ENCODE measurements at places on chromosomes 13 and 19.

DNA sequence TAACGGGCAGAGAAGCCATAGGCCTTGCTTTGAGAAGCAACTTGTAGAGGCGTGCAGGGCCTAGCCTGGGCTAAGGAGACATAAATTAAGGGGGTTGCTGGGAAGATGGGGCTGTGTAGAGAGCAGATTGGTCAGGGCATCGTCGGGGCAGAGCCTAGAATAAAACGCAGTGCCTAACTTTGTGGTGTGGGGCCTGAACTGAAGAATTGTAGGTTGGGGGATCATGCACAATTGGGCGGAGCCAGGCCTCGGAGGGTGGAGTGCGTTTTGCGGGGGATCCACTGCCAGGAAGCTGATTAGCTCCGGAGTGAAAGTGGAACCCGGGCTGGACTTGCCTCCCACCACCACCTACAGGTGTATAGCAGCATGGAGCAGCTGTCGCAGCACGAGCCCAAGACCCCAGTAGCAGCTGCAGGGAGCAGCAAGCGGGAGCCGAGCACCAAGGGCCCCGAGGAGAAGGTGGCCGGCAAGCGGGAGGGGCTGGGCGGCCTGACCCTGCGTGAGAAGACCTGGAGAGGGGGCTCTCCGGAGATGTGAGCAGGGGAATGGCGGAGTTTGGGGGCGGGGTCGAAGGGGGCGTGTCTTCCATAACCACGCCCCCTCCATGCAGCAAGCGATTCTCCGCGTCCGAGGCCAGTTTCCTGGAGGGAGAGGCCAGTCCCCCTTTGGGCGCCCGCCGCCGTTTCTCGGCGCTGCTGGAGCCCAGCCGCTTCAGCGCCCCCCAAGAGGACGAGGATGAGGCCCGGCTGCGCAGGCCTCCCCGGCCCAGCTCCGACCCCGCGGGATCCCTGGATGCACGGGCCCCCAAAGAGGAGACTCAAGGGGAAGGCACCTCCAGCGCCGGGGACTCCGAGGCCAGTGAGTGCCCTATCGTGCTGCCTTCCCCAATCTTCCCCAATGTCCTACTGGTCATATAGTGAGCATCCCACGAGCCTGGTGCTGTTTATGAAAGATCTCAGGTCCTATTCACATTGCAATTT, 13.8 kb downstream of the DNASE2 start:
- no peak for DNase-seq

DNA sequence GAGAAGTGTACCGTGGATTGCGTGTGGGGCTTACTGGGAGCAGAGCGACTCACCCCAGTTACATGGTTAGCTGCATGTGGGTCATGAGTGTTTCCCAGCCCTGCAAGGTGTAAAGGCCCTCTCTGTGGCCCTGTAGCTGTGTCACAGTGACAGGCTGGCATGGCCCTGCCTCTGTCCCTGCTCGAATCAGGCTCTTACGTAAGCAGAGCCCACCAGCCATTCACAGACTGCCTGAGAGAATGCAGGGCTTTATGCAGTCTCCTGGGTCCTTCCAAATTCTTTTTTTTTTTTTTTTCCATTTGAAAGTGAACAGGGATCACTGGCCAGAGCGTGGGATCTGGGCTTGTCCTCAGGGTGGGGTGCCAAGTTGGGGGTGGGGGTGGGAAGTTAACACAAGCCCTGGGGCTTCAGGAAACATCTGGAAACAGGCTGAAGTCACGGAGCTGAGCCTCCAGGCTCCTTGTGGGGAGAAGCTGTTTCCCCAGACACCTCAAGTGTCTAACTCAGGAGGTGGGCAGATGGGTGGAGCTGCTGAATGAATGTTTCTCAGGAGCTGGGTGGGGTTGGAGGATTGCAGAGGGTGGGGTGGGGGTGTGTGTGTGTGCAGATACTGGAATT, 13.4 kb downstream of the TECR start:
- DNase-seq, result no peak

GRCh38 chr19:2542341-2543069, 66.6 kb downstream of the GADD45B start:
- no peak for DNase-seq

DNA sequence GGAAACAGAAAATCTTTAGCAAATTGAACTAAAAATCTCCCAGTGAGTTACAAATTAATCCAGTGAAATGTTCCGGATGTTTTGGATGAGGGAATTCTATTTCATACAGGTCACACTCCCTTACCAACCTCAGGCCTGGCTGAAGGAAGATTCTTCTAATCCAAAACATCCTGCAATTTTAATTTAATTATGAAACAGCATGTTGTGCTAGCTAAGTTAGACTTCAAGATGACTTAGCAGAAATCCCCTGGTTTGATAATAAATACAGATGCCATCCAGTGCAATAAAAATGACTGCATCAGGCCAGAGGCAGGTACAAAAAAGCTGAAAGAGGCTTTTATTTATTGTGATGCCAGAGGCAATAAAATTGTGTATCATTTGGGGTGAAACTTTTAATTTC, 96.7 kb upstream of the CLDN10 start:
- DNase-seq, result no peak

DNA sequence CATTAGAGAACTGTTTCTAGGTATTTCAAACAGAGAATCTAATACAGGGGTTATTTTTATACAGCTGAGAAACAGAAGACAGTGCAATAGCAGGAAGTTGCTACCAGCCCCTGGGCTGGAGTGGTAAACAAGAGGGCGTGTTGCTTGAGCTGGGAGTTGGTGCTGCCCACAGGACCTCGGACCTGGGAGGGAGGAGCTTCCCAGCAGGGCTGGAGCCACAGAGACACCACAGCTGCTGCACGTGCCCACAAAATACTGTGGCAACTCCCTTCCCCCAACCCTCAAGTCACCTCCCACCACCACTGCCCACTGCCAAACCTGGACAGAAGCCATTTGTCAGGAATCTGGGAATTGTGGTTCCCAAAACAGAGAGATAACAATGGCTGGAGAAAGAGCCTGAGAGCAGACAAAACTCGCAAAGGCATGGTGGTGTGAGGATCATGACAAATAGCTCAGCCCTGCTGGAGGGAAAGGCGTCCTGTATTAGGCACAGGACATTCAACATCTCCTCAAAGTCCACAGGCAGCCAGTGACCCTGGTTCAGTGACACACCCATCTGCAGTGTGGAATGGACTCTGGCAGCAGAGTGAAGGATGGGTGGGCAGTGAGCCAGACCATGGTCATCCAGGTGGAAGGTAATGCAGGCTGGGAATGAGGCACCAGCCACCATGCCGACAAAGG, 57.2 kb downstream of the SPATA13 start:
- no peak for DNase-seq

DNA sequence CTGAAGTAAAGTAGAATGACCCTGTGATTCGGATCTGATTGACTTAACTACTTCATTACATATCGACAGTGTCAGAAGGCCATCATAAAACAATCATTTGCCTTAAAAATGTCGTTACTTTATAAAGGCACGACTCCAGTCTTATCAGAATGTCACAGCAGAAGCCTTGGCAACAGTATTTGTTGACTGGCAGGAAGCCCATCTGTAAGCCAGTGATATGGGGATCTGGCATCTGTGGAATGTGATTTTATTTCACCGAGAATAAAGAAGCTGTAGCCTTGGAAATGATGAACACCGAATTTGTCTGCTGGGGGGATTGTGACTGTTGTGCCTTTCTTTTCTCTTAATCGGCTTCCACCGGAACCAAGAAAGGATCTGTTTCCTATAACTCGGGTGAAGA, 362.5 kb downstream of the TDRD3 start:
- DNase-seq, result no peak

DNA sequence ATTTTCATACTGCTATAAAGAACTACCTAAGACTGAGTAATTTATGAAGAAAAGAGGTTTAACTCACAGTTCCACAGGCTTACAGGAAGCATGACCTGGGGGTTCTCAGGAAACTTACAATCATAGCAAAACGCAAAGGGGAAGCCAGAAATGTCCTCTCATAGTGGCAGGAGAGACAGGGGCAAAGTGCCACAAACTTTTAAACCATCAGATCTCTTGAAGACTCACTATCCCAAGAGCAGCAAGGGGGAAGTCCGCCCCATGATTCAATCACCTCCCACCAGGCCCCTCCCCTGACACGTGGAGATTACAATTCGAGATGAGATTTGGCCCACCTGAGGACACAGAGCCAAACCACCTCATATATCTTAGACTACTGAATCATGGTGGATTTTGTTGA, 198.7 kb downstream of the KCTD12 start:
- DNase-seq, result peak; percentile 72

GRCh38 chr19:9156304-9156703, 16.1 kb downstream of the ZNF317 start:
- DNase-seq, result no peak

- no peak for DNase-seq
Observed at GRCh38 chr13:98658131-98658530, 81.2 kb upstream of the STK24 start.

- no peak for DNase-seq
Observed at GRCh38 chr13:75251188-75251587, 230.8 kb downstream of the TBC1D4 start.

DNA sequence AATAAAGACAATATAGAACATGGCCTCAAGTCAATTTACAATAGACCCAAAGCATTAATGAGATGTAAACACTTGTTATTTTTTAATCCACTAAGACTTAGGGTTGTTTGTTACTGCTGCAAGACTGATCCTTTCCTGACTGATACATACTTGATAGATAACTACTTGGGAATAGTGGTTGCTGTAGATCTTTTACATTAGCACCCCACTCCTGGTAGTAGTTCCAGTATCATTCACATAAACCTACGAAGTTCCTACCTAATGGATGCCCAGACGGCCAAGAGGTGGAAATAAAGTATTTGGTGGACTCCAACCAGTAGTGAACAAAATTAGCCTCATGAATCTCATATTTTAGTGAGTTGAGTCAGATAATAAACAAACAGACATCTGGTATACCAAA, 26.9 kb downstream of the ADGRE1 start:
- DNase-seq, result no peak

Measured in GDM1 (cell line).